ENCODE measurements at places on chromosomes 16 and 17.
A peak's percentile ranks its signal among the peaks of the same experiment; 100 is the strongest.

- no peak for DNase-seq
These were observed 26.0 kb upstream of the PRM1 start for GRCh38 chr16:11306997-11307638.

GRCh38 chr17:39820541-39820940, 43.6 kb downstream of the IKZF3 start:
- peak; percentile 3 for DNase-seq

GRCh38 chr17:40442392-40443195, 656 bp upstream of the IGFBP4 start:
- DNase-seq, result peak; percentile 69

- peak; percentile 91 for DNase-seq
These were observed 24.7 kb downstream of the IL21R start for GRCh38 chr16:27426423-27427408.

DNA sequence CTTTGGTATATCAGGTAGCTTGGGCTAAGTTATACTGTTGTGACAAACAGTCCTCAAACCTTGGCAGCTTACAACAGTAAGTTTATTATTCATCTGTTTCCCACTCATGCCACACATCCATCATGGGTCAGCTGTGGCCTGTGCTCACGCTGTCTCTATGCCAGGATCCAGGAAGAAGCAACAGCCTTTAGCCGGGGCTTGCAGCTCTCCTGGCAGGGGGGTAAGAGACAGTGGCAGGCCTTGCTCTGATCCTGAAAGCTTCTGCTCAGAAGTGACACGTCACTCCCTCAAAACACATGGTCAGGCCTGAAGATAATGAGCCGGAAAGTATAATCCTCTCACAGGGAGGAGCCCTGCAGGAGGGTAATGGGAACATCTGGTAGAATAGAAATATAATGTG, 377.6 kb downstream of the CPPED1 start:
- no peak for DNase-seq

DNA sequence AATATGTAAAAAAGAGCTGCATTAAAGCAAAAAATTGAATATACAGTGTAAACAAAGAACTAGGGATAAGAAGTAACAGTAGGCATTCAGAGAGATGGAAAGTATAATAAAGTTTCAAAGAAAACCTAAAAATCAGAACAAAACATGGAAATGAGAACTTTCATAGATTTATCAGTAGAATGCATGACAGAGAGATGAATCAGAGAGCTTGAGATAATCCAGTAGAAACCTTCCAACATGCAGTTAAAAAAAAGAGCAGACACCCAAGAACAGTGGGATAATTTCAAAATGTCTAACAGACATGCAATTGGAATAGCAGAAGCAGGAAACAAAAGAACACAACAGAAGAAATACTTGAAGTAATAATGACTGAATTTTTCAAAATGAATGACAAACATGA, 1384.2 kb downstream of the CDH11 start:
- no peak for DNase-seq

- DNase-seq, result no peak
These were observed 120.3 kb downstream of the RBFOX3 start for GRCh38 chr17:79490530-79490929.

GRCh38 chr17:12730931-12731521, 58.3 kb upstream of the ARHGAP44 start:
- DNase-seq, result peak; percentile 56

GRCh38 chr17:45302649-45303173, 14.1 kb downstream of the MAP3K14 start:
- peak; percentile 81 for DNase-seq

DNA sequence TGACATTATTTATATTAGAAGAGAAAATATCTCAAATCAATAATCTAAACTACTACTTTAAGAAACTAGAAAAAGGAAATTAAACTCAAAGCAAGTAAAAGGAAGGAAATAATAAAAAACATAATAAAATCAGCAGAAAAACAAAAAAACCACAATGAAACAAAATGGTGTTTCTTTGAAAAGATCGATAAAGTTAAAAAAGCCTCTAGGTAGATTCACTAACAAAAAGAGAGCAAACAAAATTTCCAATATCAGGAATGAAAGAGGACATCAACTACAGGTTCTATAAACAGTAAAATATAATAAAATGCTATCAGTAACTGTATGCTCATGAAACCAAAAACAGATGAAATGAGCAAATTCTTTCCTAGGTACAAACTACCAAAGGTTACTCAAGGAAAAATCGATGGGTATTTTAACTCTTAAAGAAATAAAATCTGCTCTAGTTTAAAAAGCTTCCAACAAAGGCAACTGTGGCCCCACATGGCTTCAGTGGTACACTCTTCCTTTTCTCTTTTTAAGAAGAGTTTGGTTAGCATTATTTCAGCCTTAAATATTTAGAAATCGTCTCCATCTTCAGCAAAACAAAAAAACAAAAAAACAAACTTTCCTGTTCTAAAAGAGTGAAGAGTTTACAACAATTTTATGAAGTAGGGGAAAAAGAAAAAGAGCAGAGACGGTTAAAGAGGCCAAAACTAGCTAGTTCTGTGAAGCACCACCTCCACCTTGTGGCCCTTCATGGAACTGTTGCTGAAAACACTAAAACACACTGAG, 102.2 kb downstream of the TRIM37 start:
- DNase-seq, result peak; percentile 74

DNA sequence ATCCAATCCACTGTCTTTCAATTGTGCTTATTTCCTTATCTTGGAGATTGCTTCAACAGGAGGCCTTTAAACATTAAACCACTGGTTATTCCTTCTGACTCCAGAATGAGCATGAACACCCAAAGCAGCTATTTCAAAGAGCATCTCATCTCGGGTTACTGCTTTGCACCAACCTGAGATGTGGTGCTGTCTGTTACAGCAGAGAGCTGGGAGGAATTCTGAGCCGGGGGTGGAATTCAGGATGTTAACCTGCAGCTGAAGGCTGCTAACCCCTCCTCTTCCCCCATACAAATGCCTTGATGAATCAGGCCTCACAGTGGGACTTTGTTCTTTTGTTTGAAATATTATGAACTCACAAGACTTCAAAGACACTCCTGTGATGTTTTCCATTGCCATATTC, 113.1 kb downstream of the SHISA9 start:
- DNase-seq, result no peak

DNA sequence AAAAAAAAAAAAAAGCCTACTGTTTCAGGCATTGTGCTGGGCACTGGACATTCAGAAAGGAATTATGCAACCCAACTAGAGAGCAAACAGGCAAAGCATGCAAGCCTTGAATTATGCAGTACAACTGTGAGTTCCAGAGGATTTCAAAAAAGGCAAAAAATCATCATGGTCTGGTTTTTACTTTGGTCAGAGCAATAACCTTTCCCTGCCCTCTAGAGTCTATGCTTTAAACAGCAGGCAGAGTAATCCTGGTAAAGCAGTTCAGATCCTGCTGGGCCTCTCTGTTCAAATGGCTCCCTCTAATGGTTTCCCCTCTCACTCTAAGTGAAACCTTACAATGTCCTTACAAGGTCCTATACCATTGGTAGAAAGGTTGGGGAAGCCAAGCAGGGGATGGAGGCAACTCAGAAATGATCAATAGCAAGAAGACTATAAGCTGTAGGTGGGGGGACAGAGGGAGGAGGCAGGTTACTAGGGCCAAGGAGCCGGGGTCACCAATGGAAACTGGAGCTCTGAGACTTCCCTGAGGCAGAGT, 4.6 kb upstream of the TAF15 start:
- peak; percentile 94 for DNase-seq

DNA sequence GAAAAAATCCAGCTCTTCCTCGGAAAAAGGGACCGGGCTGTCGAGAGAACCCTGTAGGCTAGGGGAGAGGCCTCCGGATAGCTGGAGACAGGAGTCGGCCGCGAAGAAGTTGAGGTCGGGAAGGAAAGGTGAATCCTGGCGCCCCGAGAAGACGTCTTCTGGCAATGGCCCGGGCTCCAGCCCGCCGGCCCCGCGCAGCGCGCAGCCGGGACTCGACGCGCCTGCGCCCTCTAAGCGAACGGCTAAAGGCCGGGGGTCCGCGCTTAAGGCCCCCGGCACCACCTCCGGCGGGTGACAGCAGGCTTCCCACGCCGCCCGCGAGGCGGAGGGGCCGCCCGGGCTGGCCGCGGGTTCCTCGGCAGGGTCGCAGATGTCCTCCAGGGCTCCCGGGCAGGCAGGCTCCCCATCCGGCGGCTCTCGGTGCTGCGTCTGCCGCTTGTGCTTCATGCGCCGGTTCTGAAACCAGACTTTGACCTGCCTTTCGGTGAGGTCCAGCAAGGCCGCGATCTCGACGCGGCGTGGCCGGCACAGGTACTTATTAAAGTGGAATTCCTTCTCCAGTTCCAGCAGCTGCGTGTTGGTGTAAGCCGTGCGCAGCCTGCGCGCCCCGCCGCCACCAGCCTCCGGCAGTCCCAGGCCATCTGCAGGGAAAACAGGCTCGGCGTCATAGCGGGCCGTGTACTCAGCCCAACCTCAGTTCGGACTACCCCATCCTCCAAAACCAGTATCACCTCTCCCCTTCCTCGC, 1.6 kb downstream of the HOXB2 start:
- peak; percentile 71 for DNase-seq

- peak; percentile 82 for DNase-seq
These were observed 9.9 kb downstream of the TBX2 start for GRCh38 chr17:61409301-61410112.

DNA sequence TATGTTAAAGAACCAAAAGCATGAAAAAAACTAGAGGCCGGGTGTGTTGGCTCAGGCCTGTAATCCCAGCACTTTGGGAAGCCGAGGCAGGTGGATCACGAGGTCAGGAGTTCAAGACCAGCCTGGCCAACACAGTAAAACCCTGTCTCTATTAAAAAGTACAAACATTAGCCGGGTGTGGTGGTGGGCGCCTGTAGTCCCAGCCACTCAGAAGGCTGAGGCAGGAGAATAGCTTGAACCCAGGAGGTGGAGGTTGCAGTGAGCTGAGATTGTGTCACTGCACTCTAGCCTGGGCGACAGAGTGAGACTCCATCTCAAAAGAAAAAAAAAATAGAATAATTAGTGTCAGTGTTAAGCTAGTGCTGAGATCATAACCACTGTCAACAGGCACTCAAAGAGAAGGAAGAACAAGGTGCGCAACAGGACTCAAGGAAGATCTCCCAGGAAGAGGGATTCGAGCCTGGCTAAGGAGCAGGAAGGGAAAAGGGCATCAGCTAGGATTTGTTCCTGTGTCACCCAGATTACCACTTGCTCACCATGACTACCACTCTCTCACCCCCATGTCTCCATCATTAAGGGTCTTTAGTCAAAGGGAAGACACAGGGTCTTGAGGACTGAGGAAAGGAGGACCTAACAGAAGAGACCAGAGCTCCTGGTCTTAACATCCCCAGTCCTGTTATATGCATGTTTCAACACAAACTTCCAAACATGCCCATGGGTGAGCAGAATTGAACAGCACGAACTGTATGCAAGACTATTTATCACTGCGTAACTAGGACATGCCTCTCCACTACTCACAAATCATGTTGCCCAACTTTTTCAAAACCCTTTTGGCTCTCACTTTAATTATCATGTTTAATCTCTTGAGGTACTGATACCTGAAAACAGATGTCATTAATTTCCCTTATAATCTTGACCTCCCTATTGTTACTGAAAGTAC, 88.3 kb upstream of the PLEKHM1 start:
- DNase-seq, result no peak

- DNase-seq, result no peak
These were observed 13.9 kb downstream of the CYB5D2 start for GRCh38 chr17:4156750-4157381.

DNA sequence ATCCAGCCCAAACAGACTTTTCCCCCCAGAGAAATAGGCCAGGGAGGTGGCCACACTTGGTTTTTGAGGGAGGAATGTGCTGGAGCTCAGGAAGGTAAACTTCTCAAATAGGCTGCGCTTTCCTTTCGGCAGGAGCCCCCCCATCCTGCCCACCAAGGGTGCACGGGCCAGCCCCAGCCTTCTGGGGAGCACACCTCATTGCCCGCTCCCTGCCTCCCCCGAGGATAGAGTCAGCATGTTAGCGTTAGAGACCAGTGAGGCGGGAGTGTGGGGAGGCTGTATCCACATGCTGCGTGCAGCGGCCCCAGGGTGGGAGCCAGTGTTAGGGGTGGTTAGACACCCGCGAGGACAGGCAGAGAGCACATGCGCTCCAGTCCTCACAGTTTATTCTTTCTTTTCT, 42.3 kb downstream of the PIPOX start:
- DNase-seq, result no peak

GRCh38 chr16:25006504-25007056, 8.6 kb downstream of the ARHGAP17 start:
- peak; percentile 87 for DNase-seq

DNA sequence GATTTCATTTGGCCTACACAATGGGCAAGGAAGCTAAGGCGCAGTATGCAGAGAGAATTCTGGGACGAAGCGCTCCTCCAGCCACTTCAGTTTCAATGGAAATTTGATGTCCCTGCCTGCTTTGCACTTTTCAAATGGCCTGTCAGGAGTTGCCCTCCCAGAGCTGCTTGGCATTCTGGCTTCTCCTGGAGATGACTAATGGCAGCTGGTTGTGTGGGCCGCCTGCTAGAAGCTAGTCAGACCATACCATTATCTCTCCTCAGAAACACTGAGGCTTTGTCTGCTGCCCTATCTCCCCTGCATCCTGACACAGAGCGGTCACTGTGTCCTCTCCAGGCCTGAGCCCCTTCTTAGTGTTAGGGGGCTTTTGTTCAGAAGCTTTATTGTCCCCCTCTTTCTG, 180.1 kb downstream of the SPECC1 start:
- DNase-seq, result peak; percentile 70

DNA sequence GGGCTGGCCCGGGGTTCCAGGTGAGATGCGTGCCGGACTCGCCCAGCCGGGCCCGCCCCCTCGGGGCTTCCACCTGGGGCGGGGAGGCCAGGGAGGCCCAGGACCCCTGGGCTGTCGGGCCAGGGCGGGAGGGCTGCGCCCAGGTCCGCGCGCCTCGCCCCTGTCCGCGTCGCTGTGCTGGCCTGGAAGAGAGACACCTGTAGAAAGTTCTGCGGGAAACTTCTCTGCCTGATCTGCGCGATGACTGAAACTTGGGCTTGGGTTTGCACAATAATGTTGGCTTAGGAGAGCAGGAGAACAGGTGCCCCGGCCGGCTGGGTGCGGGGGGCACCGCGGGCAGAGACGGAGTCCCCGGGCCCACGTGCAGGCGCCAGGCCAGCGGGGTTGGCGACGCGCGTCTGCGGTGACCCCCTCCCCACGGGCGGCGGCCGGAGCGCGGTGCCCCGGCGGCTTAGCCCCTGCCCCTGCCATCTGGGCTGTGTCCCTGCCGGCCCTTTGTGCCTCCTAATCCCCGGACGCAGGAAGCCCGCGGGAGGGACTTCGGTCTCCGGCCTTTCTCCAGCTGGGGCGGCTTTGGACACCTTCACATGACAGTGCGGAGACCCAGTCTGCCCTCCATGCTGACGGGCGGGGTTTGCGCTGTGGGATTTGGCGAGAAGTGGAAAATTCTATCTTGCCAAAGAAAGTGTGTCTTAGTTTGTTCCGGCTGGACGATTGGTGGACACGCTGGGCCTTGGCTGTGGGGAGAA, 483 bp downstream of the LLGL2 start:
- DNase-seq, result no peak

DNA sequence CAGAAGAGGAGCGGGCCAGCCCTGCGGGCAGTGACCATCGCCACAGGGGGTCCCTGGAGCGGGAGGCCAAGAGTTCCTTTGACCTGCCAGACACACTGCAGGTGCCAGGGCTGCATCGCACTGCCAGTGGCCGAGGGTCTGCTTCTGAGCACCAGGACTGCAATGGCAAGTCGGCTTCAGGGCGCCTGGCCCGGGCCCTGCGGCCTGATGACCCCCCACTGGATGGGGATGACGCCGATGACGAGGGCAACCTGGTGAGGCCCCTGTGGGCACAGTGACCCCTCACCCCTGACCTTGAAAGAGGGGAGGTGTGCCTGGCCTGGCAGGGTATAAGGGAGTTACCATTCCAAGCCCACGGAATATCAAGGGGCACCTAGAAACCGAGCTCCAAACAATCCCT, 35.1 kb upstream of the ABCC3 start:
- DNase-seq, result no peak

- DNase-seq, result no peak
These were observed 906 bp upstream of the CARMIL2 start for GRCh38 chr16:67644038-67644437.
